Fibroblast of skin of right biceps (primary cell): ENCODE measurements at places on chromosomes 12 and 14.

DNA sequence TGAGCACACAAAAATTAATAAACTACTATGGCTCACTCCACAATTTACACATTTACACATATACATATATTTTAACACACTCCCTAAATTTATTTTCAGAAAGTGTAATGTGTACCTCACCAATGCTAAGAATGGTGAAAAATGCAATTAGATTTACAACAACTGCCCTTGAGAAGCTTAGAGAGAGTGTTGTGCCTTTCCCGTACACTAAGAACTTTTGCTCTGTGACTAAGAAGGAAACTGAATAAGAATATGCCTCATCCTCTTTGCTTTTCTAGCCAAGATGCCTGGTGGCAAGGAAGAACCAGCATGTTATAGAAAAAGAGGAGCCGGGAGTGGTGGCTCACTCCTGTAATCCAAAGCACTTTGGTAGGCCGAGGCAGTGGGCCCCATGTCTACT lies 62.3 kb downstream of the SINHCAF start:
- DNase-seq: no peak

DNA sequence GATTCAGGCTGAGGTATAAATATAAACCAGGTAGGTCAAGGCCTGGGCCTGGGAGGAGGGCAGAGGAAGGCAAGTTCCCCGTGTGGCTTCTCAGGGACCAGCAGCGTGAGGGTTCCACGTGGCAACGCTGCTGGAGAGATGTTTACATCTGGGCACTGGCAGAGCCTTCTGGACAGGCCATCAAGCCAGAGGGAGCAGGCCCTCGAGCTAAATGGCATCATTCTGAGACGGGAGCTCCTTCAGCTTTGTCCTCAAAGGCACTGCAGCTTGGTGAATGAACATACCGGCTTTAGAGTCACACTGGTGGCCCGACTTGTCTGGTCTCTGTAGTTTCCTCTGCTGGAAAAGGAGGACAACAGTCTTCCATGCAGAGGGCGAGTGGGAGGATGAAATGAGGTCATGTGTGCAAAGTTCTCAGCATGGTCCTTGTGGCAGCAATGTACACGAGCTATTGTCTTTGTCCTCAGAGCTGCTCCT lies 231.3 kb downstream of the ZFP36L1 start:
- no peak for DNase-seq

DNA sequence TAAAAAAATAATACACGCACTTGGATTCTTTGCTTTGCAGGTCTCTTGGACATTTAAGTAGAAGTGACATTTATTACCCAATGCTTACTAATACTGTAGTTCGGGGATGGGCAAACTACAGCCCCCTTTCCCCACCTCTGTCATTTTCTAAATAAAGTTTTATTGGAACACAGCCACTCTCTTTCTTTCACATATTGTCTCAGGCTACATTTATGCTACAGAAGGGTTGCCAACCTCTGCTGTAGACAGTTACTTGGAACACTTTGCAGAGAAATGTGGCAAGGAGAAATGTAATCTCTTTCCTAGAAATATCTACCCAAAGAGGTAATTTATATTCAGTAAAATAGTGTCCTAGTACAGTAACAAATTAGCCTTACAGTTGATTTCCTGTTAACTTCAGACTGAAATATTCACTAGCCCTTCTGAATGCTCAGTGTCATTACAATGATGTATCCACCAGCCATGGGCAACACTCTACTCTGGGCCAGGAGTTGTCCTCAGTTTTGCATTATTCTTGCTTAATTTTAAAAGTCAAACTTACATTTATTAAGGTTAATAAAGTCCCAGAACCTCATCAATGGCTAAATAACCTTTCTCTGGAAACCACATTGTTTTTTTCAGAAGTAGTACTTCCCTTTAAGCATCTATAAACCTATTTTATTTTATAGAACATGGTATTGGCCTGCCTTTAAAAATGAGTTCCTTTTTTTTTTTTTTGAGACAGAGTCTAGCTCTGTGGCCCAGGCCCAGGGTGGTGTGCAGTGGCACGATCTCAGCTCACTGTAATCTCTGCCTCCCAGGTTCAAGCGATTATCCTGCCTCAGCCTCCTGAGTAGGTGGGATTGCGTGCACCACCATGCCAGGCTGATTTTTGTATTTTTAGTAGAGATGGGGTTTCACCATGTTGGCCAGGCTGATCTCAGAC lies 269.6 kb upstream of the AMIGO2 start:
- DNase-seq: no peak

GRCh38 chr14:86310611-86311010 lies 780.7 kb downstream of the FLRT2 start:
- no peak for DNase-seq

DNA sequence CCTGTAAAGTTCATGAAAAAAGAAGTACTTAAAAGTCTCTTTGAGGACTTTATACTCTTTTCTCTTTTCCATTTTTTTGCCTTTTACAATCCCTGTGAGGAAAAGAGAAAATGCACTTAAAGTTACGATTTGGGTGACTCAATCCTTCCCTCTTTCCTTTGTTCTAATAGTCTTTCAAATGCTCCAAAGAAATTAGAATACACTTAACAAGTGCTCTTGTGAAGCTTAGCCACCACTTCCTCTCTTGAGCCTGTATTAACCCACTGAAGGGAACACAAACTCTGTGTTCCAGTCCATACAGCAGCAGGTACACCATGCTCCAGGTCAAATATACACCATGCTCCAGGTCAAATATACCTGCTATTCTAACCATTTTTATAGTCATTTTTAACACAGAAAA lies 581.1 kb upstream of the MGAT4C start:
- no peak for DNase-seq

- DNase-seq: peak; percentile 94
Measured at GRCh38 chr14:92646952-92647796, 101.3 kb downstream of the LGMN start.

DNA sequence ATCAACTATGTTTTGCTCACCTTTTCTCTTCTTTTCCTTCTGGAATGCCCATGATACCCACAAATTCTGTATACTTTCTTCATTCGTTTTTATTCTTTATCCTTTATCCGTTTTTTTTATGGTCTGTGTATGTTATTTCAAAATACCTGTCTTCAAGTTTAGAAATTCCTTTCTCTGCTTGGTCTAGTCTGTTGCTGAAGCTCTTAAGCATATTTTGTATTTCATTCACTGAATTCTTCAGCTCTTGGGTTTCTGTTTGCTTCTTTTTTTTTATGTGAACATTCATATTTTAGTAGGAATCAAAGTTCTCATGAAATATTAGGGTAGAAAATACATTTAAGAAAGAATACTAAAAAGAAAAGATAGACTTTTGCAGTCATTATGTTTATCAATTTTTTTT lies 22.7 kb upstream of the GTF2A1 start:
- DNase-seq: no peak

DNA sequence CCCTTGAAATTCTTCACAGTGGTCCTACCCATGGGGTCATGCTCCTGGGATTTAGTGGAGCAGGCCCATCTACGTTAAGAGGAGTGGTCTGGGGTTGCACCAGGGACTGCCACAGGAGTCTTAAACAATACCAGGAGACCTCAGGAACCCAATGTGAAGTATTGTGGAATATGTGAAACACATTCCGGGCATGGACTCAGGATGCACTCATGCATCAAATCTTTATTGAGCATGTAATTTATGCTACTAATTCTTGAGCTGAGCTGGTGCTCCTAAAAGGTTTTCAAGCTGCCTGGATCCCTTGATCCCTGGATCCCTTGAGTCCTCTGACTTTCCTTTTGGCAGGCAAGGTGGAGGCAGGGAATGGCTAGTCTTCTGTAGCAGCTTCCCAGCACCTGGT lies 8.8 kb downstream of the SERPINA10 start:
- DNase-seq: no peak

GRCh38 chr14:90330203-90331196 lies 1.2 kb downstream of the NRDE2 start:
- DNase-seq: no peak

DNA sequence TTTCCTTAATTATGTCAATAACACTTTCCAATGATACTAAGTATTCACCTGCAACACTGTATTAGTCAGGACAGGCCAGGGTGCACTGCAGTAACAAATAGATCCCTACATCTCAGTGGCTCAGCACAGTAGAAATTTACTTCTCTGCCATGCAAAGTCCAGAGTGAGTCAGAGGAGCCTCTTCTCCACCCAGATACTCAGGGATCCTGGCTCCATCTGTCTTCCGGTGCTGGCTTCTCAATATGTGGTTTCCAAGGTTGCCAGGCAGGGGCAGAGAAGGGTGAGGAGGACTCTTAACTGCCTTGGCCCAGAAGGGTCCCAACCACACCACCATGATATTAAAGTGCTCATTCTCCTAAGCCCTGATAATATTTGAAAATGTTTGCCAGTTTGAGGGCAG lies 47.8 kb downstream of the ADGRD1 start:
- DNase-seq: no peak

DNA sequence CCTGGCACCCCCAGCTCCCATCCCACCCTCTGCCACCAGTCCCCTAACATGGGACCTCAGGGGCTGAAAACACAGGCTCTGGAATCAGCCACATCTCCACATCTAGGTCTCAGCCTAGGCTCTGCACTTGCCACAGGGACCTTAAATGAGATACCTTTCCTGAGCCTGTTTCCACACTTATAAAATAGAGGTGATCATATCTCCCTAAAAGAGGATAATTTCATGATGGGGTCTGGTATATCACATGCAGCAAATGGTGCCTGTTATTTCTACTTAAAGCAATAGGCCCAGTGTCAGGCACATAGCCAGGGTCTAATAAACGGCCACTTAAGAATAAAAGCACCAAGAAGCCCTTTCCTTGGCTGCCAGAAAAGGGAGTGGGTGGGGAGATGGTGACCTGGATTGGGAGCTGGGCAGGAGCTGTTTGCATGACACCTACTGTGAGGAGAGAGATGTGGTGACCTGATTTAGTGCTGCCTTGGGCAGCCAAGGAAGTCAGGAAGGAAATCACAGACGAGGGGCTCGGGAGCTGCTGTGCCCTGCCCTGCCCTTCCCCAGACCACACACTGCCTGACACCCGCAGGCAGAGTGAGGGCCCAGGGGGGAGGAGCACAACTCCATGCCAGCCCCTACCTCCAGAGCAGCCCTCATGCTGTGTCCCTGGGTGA lies 71.2 kb downstream of the IRF2BPL start:
- no peak for DNase-seq

GRCh38 chr12:7444076-7444475 lies at the start of gene CD163L1:
Gene CD163L1 (minus strand): TSS chr12:7444153. CDS start chr12:7444127, 26 bp downstream.
- DNase-seq: no peak
